ENCODE measurements at places on chromosomes 2 and 18. TPM values are rescaled to one million over a fixed set of nuclear protein-coding genes. Genes with fewer than 3 reads are reported as not detected.

GRCh38 chr18:9000733-9001132, 101.8 kb upstream of the NDUFV2 start:
- no peak overlapping the region for H3K27ac ChIP-seq
- no peaks in the 10 kb centered on the region for H3K36me3 ChIP-seq
- DNase-seq: no peak
- H3K4me1 ChIP-seq: peaks cover 13% of the 10 kb centered on the region

- H3K36me3 ChIP-seq: no peaks in the 10 kb centered on the region
- peaks cover 29% of the 10 kb centered on the region for H3K4me1 ChIP-seq
- H3K4me3 ChIP-seq: no peak overlapping the region
- no peak for DNase-seq
These were observed 28.9 kb upstream of the ITGA6 start for GRCh38 chr2:172398440-172398839.

Gene HOXD13
- polyA plus RNA-seq: not detected

Gene TRIM43
- not detected for polyA plus RNA-seq

GRCh38 chr2:221304916-221305315, 267.2 kb downstream of the EPHA4 start:
- no peak overlapping the region for H3K27ac ChIP-seq
- H3K36me3 ChIP-seq: no peaks in the 10 kb centered on the region
- H3K27me3 ChIP-seq: no peaks in the 10 kb centered on the region
- no peak overlapping the region for H3K4me3 ChIP-seq
- H3K4me1 ChIP-seq: no peaks in the 10 kb centered on the region
- no peak for DNase-seq

- H3K27ac ChIP-seq: no peak overlapping the region
- no peaks in the 10 kb centered on the region for H3K27me3 ChIP-seq
- DNase-seq: no peak
- H3K36me3 ChIP-seq: no peaks in the 10 kb centered on the region
- H3K4me3 ChIP-seq: no peak overlapping the region
- H3K4me1 ChIP-seq: no peaks in the 10 kb centered on the region
These were observed 80.8 kb downstream of the MEIS1 start for GRCh38 chr2:66515743-66516142.

GRCh38 chr18:79182047-79182713, 113.0 kb downstream of the ATP9B start:
- DNase-seq: no peak
- peaks cover 43% of the 10 kb centered on the region for H3K36me3 ChIP-seq
- no peaks in the 10 kb centered on the region for H3K4me1 ChIP-seq
- no peak overlapping the region for H3K27ac ChIP-seq
- H3K4me3 ChIP-seq: no peak overlapping the region
- H3K27me3 ChIP-seq: no peaks in the 10 kb centered on the region

Gene RGPD4
- not detected for polyA plus RNA-seq

DNA sequence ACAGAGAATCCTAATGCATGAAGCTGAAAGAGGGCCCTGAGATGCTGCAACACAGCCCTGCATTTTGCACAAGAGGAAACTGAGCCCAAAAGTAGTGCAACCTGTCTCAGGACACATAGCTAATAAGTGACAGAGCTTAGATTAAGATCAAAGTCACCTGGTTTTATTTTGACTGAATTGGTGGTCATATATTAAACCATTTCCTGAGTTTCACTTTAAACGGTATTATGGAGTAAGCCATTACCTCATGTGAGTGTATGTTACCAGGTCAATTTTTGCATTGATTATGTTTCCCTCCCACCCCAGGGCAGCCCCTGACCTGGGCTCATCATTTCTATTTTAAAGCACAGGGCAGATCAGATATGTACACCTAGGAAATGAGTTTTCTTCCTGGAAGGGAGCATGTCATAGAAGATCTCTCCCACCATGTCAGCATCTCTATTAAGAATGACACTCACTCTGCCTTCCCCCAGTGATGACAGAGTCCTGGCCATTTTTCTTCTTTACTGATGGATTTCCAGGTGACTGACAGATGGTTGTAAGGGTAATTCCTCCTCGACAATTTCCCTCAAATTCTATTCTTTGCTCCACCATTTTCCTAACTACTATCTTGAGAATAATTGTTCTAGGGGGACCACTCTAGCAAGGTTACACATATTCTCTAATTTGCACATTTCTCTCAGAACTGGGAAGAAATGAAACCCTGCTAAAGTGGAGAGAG, 441.3 kb upstream of the SLC14A2 start:
- no peaks in the 10 kb centered on the region for H3K36me3 ChIP-seq
- peaks cover 9% of the 10 kb centered on the region for H3K4me1 ChIP-seq
- H3K4me3 ChIP-seq: no peak overlapping the region

- no peak overlapping the region for H3K27ac ChIP-seq
- H3K4me1 ChIP-seq: no peaks in the 10 kb centered on the region
- H3K4me3 ChIP-seq: no peak overlapping the region
- DNase-seq: no peak
- H3K27me3 ChIP-seq: no peaks in the 10 kb centered on the region
These were observed 156.3 kb upstream of the MSH6 start for GRCh38 chr2:47626664-47627063.

Gene CAPN14
- polyA plus RNA-seq: not detected

Gene C1QL2
- not detected for polyA plus RNA-seq

- H3K27me3 ChIP-seq: peaks cover 4% of the 10 kb centered on the region
- no peaks in the 10 kb centered on the region for H3K36me3 ChIP-seq
- DNase-seq: no peak
- H3K4me3 ChIP-seq: no peak overlapping the region
- no peaks in the 10 kb centered on the region for H3K4me1 ChIP-seq
These were observed 207.2 kb downstream of the ZBTB7C start for GRCh38 chr18:48202006-48202348.

- no peak for DNase-seq
- no peak overlapping the region for H3K27ac ChIP-seq
- H3K36me3 ChIP-seq: no peaks in the 10 kb centered on the region
- no peaks in the 10 kb centered on the region for H3K27me3 ChIP-seq
- H3K4me3 ChIP-seq: no peak overlapping the region
These were observed 14.1 kb upstream of the WDSUB1 start for GRCh38 chr2:159300586-159300985.

- no peaks in the 10 kb centered on the region for H3K36me3 ChIP-seq
- H3K27me3 ChIP-seq: peaks cover 45% of the 10 kb centered on the region
- no peak overlapping the region for H3K27ac ChIP-seq
- peaks cover 24% of the 10 kb centered on the region for H3K4me1 ChIP-seq
These were observed 10.8 kb upstream of the KCNG2 start for GRCh38 chr18:79786786-79787526.

GRCh38 chr2:17373741-17374140, 144.5 kb downstream of the RAD51AP2 start:
- no peaks in the 10 kb centered on the region for H3K4me1 ChIP-seq
- H3K27ac ChIP-seq: no peak overlapping the region
- no peaks in the 10 kb centered on the region for H3K27me3 ChIP-seq
- no peaks in the 10 kb centered on the region for H3K36me3 ChIP-seq
- no peak overlapping the region for H3K4me3 ChIP-seq

DNA sequence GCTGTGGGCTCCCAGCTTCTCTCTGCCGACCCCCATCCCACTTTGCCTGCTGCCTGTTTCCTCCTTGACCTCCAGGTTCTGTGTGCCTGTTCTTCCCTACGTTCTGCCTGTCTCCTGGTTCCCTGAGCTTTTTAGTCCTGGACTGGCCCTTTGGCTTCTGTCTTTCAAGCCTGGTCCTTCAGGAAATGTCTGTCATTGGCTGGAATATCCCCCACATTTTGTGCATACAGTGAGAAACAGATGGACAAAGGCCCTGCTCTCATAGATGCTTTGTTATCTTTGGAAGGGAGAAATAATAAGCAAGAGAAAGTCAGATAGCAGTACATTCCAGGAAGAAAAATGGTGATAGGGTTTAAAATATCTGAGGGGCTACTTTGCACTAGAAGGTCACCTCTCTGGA, 5.7 kb downstream of the MGAT5 start:
- H3K4me3 ChIP-seq: no peak overlapping the region
- H3K4me1 ChIP-seq: no peaks in the 10 kb centered on the region
- no peak for DNase-seq
- peaks cover 2% of the 10 kb centered on the region for H3K36me3 ChIP-seq

Gene C2orf80
- not detected for polyA plus RNA-seq

Gene FSHR
- polyA plus RNA-seq: not detected
